Tracheal epithelial cell (primary cell): ENCODE measurements at places on chromosomes 2 and 18. TPM values are rescaled to one million over a fixed set of nuclear protein-coding genes. Genes with fewer than 3 reads are reported as not detected.

The COL4A4 gene
- total RNA-seq: under 0.01 and 1.9 TPM in 2 replicates

The TRPM8 gene
- 0.96 TPM in 1 of 2 replicates, not detected in the other for total RNA-seq

The NEMP2 gene
- 2.1 and 3.9 TPM in 2 replicates for total RNA-seq

The TMEM163 gene
- 0.72 TPM in 1 of 2 replicates, not detected in the other for total RNA-seq

The AFF3 gene
- total RNA-seq: under 0.01 TPM in 1 of 2 replicates, not detected in the other

The FAHD2B gene
- 7.5 and 11.3 TPM in 2 replicates for total RNA-seq

The LYPD6 gene
- total RNA-seq: 0.43 and 1.7 TPM in 2 replicates

The IKZF2 gene
- total RNA-seq: 7.0 TPM in 2 replicates

The MOGAT1 gene
- not detected in 2 replicates for total RNA-seq

The CDH20 gene
- total RNA-seq: under 0.01 TPM in 1 of 2 replicates, not detected in the other

The DSG2 gene
- 136 and 189 TPM in 2 replicates for total RNA-seq

The CCDC148 gene
- 0.21 and 1.2 TPM in 2 replicates for total RNA-seq

The C2orf49 gene
- 21.3 and 21.4 TPM in 2 replicates for total RNA-seq

The GKN2 gene
- not detected in 2 replicates for total RNA-seq

The INHA gene
- total RNA-seq: 0.48 TPM in 1 of 2 replicates, not detected in the other

The BUB1 gene
- 1.3 and 6.5 TPM in 2 replicates for total RNA-seq

The ZNF892 gene
- 4.5 and 7.2 TPM in 2 replicates for total RNA-seq

The DYNAP gene
- not detected in 2 replicates for total RNA-seq

The RAX gene
- not detected in 2 replicates for total RNA-seq

The ARHGAP15 gene
- total RNA-seq: not detected in 2 replicates

The ACMSD gene
- 1.7 TPM in 1 of 2 replicates, not detected in the other for total RNA-seq

The TMEM247 gene
- not detected in 2 replicates for total RNA-seq
